ENCODE measurements at places on chromosomes 7 and 10.

- no peak for DNase-seq
Observed at GRCh38 chr7:163298-163695, 29.1 kb upstream of the FAM20C start.

- no peak for DNase-seq
Observed at GRCh38 chr7:86963599-86964230, 95.7 kb downstream of the ELAPOR2 start.

GRCh38 chr7:2078899-2079298 lies 153.8 kb downstream of the MAD1L1 start:
- no peak for DNase-seq

DNA sequence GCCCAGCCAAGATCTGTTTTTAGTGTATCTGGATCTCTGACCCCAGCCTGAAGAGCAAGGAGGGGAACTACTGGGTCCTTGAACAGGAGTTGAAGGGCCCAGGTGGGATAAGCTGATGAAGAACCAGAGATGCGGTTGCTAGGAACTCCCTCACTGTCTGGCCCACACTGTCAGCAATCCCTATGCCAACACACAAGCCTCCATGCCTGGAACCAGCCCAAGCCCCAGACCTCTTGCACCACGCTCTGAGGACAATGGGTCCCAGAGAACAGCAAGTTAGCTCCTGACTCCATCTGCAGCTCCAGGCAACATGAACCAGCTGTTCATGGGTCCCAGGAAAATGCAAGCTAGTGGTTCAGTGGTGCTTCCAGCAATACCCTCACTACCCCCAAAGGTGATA lies 2.4 kb downstream of the NAT16 start:
- no peak for DNase-seq

DNA sequence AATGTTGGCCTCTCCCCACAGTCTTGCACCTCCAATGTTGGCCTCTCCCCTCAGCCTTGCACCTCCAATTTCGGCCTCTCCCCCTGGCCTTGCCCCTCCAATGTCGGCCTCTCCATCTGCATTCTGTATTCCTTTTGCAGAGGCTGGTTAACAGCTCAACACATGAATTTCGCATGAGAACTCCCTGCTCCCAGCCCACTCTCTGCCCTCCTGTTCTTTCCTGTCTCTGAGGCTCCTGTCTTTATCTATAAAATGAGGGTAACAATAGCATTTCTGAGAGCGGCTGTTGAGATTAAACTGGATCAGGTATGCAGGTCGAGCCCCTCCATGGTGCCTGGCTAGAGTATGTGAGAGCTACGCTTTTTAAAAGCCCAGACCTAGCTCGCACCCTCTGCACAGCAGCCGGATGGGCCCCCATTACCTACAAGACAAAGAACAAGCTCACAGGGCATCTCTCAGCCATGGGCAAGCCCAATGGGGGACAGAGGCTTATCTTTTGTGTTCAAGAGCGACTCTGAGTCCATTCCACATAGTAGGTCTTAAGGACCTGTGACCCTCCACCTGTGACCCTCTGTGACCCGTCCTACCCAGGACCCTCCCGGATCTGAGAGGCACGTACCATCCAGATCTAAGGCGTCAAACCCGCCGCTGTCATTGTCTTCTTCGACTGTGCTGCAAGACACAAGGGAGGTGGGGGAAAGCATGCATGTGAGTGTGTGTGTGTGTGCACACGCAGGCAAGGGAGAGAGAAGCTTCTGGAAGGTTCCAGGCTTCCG lies 82.2 kb upstream of the GNA12 start:
- DNase-seq = no peak

- no peak for DNase-seq
Observed at GRCh38 chr7:73353243-73353642, 25.3 kb downstream of the FKBP6 start.
